Activated CD8-positive, alpha-beta T cell treated with anti-CD3 and anti-CD28 coated beads, Interleukin-2, amount 10 ng/mL, durations not matched to agents 7 days and 5 days (primary cell): ENCODE measurements at places on chromosomes 2 and 18. TPM values are rescaled to one million over a fixed set of nuclear protein-coding genes. Genes with fewer than 3 reads are reported as not detected.

- peaks cover 34% of the 10 kb centered on the region for H3K27me3 ChIP-seq
- no peak overlapping the region for H3K4me3 ChIP-seq
- DNase-seq, result no peak
- no peak overlapping the region for H3K27ac ChIP-seq
- H3K36me3 ChIP-seq, result no peaks in the 10 kb centered on the region
These were observed 10.0 kb downstream of the FHOD3 start for GRCh38 chr18:36307513-36307912.

GRCh38 chr2:46041434-46041833, 255.8 kb upstream of the EPAS1 start:
- H3K36me3 ChIP-seq, result no peaks in the 10 kb centered on the region
- no peak overlapping the region for H3K27ac ChIP-seq
- H3K4me1 ChIP-seq, result no peaks in the 10 kb centered on the region
- DNase-seq, result no peak
- no peaks in the 10 kb centered on the region for H3K27me3 ChIP-seq

GRCh38 chr18:36580874-36581750, 247.7 kb downstream of the TPGS2 start:
- H3K36me3 ChIP-seq, result no peaks in the 10 kb centered on the region
- no peaks in the 10 kb centered on the region for H3K4me1 ChIP-seq
- no peak overlapping the region for H3K27ac ChIP-seq
- no peak for DNase-seq
- no peak overlapping the region for H3K4me3 ChIP-seq

DNA sequence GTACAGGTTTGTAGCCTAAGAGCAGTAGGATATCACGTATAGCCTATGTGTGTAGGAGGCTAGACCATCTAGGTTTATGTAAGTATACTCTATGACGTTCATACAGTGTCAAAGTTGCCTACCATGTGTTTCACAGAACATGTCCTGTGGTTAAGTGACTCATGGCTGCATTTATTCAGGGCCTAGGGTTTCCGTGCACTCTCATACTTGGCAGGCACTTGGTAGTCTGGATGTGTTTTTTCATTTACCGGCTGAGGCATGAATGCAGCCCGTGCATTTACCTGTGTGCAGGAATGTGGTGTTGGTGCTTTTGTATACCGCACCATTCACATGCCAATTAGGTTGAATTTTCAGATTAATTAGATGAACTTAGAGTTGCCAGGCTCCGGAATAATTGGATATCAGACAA, 43.4 kb downstream of the MYL12B start:
- H3K36me3 ChIP-seq, result no peaks in the 10 kb centered on the region
- H3K4me1 ChIP-seq, result peaks cover 12% of the 10 kb centered on the region
- no peak overlapping the region for H3K4me3 ChIP-seq
- peak; percentile 46 for DNase-seq
- peak overlapping the region; percentile 25 for H3K27ac ChIP-seq

Gene CIDEA
- total RNA-seq, result not detected

- peaks cover 11% of the 10 kb centered on the region for H3K4me1 ChIP-seq
- H3K36me3 ChIP-seq, result no peaks in the 10 kb centered on the region
- peak overlapping the region; percentile 61 for H3K4me3 ChIP-seq
These were observed 1.5 kb downstream of the GAREM1 start for GRCh38 chr18:32469190-32469651.

GRCh38 chr2:152307863-152308262, 27.1 kb upstream of the FMNL2 start:
- no peaks in the 10 kb centered on the region for H3K36me3 ChIP-seq
- no peak overlapping the region for H3K27ac ChIP-seq
- DNase-seq, result no peak

Gene DNPEP
- total RNA-seq, result 59.7 TPM

- no peaks in the 10 kb centered on the region for H3K4me1 ChIP-seq
- DNase-seq, result no peak
- H3K4me3 ChIP-seq, result no peak overlapping the region
- H3K36me3 ChIP-seq, result no peaks in the 10 kb centered on the region
- no peaks in the 10 kb centered on the region for H3K27me3 ChIP-seq
These were observed 621.9 kb upstream of the SOX11 start for GRCh38 chr2:5070257-5070656.

Gene BCL11A
- 0.03 TPM for total RNA-seq

Gene GBX2
- total RNA-seq, result not detected

DNA sequence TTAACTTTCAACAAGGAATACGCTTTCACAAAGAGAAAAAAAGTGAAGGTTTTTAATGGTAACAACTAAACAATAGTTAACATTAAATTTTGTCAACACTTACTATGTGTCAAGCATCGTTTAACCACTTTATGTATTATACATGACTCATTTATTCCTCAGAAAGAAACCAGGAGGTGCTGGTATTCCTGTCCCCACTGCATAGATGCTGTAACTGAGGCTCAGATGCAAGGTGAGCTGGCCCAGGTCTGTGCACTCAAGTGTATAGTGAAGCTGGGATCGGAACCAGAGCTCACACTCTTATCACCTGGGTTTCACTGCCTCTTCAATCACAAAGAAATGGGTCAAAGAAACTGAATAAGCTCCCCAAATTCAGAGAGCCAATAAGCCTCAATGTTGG, 16.5 kb downstream of the FBXO15 start:
- H3K36me3 ChIP-seq, result no peaks in the 10 kb centered on the region

- no peak overlapping the region for H3K27ac ChIP-seq
- peaks cover 16% of the 10 kb centered on the region for H3K4me1 ChIP-seq
- DNase-seq, result no peak
- no peaks in the 10 kb centered on the region for H3K36me3 ChIP-seq
- peaks cover 9% of the 10 kb centered on the region for H3K27me3 ChIP-seq
These were observed 165.7 kb downstream of the RTP5 start for GRCh38 chr2:242034996-242035814.

DNA sequence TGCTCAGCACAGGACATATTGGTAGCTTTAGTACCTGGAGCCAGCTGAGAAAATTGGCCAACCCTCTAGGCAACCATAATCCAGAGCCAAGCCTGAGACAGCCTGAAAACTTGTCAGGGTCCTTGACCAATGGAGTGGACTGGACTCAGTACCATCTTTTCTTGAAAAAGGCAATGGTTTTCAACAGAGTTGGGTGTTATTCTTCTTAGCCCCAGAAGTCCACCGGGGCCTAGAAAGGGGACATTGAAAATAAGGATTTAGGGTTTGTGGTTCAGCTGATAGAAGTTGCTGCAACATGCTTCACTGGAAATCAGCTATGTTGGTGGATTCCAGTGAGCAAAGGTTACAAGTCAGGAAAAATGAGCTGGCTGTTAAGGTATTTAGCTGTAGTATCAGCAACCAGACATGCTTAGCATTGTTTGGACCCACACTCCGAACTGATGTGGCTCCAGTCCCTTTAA, 22.1 kb upstream of the CNOT11 start:
- H3K4me3 ChIP-seq, result no peak overlapping the region
- no peak overlapping the region for H3K27ac ChIP-seq
- H3K27me3 ChIP-seq, result no peaks in the 10 kb centered on the region
- DNase-seq, result no peak
- peaks cover 10% of the 10 kb centered on the region for H3K4me1 ChIP-seq
- peaks cover 8% of the 10 kb centered on the region for H3K36me3 ChIP-seq

DNA sequence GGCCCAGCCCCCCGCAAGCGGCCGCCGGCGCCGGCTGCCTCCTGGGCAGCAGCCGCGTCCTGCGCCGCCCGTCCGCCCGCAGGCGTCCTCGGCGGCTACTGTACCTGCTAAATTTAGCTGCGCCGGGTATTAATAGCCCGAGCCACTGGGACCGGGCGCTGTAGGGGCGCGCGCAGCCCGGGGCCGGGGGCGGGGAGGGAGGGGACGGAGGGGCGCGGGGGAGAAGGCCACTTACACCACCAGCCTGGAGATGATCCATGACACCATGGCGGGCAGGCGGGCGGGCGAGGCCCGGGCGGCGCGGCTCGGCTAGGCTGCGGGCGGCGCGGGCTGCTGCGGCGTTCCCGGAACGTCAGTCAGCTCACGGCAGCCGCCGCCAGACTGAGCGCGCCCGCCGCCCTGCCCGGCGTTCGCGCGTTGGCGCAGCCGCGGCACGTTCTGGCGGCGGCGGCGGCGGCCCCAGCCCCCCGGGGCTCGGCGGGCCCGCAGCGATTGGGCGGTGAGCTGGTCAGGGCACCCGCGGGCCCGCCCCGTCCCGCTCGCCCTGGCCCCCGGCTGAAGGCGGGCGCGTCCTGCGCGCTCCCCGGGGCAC, at the start of gene REEP1:
Gene REEP1 (minus strand): TSS at position 383 of the 592 bp plus-strand sequence. CDS start 116 bp downstream, at position 267.
- H3K4me1 ChIP-seq, result peaks cover 16% of the 10 kb centered on the region
- no peak for DNase-seq
- peaks cover 79% of the 10 kb centered on the region for H3K27me3 ChIP-seq
- H3K27ac ChIP-seq, result no peak within 1 kb of the TSS
- peak within 1 kb of the TSS; percentile 71 for H3K4me3 ChIP-seq

- H3K27me3 ChIP-seq, result peaks cover 6% of the 10 kb centered on the region
- DNase-seq, result no peak
- no peak overlapping the region for H3K4me3 ChIP-seq
These were observed 10.7 kb upstream of the CASP10 start for GRCh38 chr2:201172279-201172678.

Gene MEIS1
- total RNA-seq, result not detected

- no peak overlapping the region for H3K4me3 ChIP-seq
- no peaks in the 10 kb centered on the region for H3K27me3 ChIP-seq
- H3K36me3 ChIP-seq, result no peaks in the 10 kb centered on the region
- DNase-seq, result no peak
- H3K4me1 ChIP-seq, result no peaks in the 10 kb centered on the region
These were observed 4.3 kb downstream of the DSG4 start for GRCh38 chr18:31380912-31381311.

Gene IL1RN
- total RNA-seq, result not detected

Gene GRP
- total RNA-seq, result not detected

Gene SIX3
- total RNA-seq, result not detected

- H3K27me3 ChIP-seq, result no peaks in the 10 kb centered on the region
- peak overlapping the region; percentile 88 for H3K27ac ChIP-seq
- H3K4me3 ChIP-seq, result peak overlapping the region; percentile 57
- DNase-seq, result no peak
- H3K4me1 ChIP-seq, result peaks cover 75% of the 10 kb centered on the region
These were observed 17.7 kb upstream of the ATG16L1 start for GRCh38 chr2:233233618-233234230.

GRCh38 chr2:54638103-54638502, 85.4 kb upstream of the EML6 start:
- no peak overlapping the region for H3K27ac ChIP-seq
- no peak overlapping the region for H3K4me3 ChIP-seq
- peaks cover 24% of the 10 kb centered on the region for H3K4me1 ChIP-seq
- peaks cover 72% of the 10 kb centered on the region for H3K36me3 ChIP-seq
- H3K27me3 ChIP-seq, result no peaks in the 10 kb centered on the region
- DNase-seq, result no peak

DNA sequence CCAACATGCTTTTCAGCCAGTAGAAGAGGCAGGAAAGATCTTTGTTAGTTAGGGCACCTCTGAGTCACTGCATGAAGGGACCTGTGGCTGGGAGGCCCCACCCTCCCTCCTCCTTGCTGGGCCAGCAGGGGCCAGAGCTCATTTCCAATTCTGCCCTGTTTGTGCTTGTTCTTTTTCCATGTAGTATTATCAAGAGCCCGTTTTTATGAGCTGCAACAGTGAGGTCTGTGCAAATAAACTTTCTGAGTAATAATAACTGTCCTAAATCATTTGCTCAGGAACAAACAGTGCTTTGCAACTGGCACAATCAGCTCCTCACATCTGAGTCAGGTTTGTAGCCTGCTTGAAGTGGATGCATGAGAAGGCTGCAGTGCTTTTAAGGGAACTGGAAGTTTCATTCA, 128.0 kb downstream of the ARL4C start:
- DNase-seq, result peak; percentile 66
- peaks cover 4% of the 10 kb centered on the region for H3K36me3 ChIP-seq
- H3K4me3 ChIP-seq, result no peak overlapping the region
- peaks cover 72% of the 10 kb centered on the region for H3K4me1 ChIP-seq

DNA sequence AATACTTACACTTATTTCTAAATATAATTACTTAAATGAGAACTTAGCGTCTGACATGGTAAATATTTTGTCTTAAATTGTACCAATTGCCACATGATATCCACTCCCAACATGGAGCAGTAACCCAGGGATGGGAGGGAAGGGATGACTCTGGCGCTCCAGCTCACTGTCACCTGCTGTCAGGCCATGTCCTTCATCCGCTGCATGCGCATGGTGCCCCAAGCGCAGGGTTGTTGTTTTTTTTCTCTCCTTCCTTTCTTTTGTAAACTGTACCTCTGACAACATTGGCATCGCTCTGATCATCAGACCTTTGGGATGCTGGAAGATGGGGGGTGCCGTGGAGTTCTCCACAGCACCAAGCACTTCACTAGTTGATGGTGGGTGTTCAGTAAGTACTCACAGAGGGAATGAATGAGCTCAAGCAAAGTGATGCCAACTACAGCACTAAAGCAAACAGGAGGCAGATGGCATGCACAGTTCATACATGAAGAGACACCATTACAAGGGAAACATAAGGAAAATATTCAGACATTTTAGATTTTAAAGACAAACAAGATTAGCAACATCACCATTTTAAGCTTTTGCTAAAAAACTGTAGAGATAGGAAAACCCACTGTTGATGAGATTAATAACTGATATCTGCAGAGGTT, 247.8 kb downstream of the GBX2 start:
- H3K36me3 ChIP-seq, result no peaks in the 10 kb centered on the region
- H3K4me3 ChIP-seq, result no peak overlapping the region
- H3K27ac ChIP-seq, result no peak overlapping the region

- no peaks in the 10 kb centered on the region for H3K27me3 ChIP-seq
- no peak overlapping the region for H3K27ac ChIP-seq
- no peaks in the 10 kb centered on the region for H3K36me3 ChIP-seq
- H3K4me1 ChIP-seq, result no peaks in the 10 kb centered on the region
- no peak overlapping the region for H3K4me3 ChIP-seq
These were observed 232.4 kb downstream of the MEIS1 start for GRCh38 chr2:66667301-66667700.

DNA sequence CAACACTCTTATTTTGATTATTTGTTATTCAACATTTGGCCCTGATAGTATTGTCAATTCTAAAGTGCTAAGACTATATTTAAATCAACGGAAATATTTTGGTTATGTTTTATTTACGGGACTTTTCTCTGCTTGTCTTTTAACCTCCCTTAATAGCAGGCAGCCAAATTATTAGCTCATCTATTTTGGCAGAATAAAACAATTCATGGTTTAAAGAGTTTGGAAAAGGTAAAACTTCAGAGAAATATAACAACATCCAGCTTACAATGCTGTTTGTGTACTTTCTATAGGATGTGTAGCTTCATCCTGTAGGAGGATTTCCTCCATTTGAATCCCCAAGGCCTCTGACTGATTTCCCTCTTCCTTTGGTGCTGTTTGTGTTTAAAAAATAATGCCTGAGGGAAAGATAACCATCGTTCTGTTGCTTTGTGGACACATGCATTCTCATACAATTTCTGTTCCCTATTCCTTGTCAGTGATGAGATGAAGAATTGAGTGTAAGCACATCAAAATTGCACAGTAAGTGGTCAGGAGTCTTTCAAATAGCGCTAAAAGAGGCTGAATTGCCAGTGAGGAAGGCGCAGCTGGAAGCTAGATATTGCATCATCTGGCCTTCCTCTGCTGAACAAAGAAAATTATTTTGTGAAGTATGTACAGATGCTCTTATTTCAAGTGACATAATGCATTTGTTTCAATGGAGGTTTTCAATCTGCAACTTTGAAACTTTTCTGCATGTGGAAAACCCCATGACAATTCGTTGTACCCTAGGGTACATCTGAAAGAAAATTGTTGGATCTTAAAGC, 80.3 kb downstream of the CD28 start:
- H3K27ac ChIP-seq, result no peak overlapping the region
- H3K36me3 ChIP-seq, result no peaks in the 10 kb centered on the region
- H3K27me3 ChIP-seq, result no peaks in the 10 kb centered on the region
- no peak for DNase-seq
- H3K4me3 ChIP-seq, result no peak overlapping the region
